SK-N-SH treated with all-trans-retinoic acid at 6 μM for 48 hours (cell line): ENCODE measurements at places on chromosomes 1 and 21.
A peak's percentile ranks its signal among the peaks of the same experiment; 100 is the strongest.

GRCh38 chr21:26077521-26077920 lies 93.0 kb downstream of the APP start:
- ATAC-seq = no peak

- ATAC-seq = peak; percentile 88
Measured at GRCh38 chr1:153422450-153423068, 6.2 kb downstream of the S100A7A start.

- no peak for ATAC-seq
Measured at GRCh38 chr1:241714321-241715218, 62.5 kb downstream of the WDR64 start.

DNA sequence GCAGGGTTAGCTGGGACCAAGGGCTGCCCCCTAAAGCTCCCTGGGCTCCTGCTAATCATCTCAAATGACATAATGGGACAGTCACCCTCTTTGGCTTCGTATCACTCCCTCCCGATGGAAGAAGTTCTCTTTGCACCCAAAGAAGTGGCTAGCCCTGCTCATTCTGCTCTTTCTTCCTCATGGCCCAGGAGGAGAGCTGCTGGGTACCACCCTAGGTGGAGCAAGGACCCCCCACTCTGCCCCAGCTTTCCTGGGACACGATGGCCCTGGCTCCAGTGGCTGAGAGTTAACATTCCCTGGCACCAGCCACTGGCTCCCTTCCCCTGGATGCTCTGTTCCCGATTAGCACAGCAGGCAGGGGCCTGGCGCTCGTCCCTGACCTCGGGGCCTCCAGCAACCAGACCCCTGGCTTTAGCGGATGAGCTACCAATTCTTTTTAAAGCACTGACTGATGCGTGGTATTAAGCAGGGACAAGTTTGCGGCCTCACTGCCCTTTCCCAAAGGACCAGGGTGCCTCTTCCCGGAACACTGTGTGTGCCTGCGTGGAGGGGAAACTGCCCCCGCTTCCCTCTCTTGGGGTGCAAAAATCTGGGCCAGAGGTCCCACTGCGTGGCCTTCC lies 1.2 kb downstream of the MYOM3 start:
- peak; percentile 19; the same call in 1 of the 3 replicates for ATAC-seq

- peak; percentile 8 for ATAC-seq
Measured at GRCh38 chr1:211830055-211830327, 572 bp downstream of the LPGAT1 start.

- no peak for ATAC-seq
Measured at GRCh38 chr1:48003741-48004531, 6.8 kb upstream of the TRABD2B start.

GRCh38 chr1:19390901-19391595 lies 78.9 kb downstream of the SLC66A1 start:
- ATAC-seq = peak; percentile 78

DNA sequence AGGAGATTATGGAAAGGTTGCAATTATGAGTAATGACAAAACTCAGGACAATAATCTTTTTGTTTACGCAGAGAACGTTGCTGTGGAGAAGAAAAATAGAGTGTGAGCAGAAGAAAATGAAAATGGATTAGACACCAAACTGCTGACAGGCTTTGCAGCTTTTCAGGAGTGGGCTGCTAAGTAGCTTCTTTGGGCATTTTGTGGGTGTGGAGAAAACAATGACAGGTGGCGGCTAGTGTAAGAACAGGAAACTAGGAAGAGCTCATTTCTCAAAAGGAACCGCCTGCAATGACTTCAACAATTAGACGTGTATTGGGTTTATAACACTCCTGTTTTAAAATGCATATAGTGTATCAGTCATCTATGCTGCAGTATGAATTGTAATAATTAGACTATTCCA lies 18.3 kb upstream of the PALMD start:
- ATAC-seq = no peak

- ATAC-seq = no peak
Measured at GRCh38 chr21:29078869-29079767, 5.7 kb upstream of the CCT8 start.

GRCh38 chr1:248688527-248689298 lies 13.9 kb downstream of the OR14I1 start:
- no peak for ATAC-seq

- ATAC-seq = no peak
Measured at GRCh38 chr1:198797656-198798055, 158.8 kb downstream of the PTPRC start.

- ATAC-seq = peak; percentile 98
Measured at GRCh38 chr1:183416850-183417771, 1.1 kb downstream of the NMNAT2 start.

DNA sequence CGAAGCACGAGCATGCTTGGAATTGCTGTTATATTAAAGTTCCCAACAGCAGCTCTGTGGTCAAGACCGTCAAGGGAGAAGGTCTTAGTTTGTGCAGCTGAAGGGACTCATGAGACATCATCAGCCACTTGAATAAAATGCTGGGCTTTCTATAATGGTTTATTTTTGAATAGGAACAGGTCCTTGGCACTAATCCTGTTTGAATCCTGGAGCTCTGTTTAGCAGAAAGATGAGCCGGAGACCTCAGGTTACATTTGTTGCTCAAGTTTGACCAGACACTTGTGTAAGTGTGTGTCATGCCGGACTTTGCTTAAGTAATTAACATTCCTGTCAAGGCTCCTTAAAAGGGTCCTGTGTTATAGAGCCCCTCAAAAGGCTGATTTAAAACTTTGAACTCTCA lies 186.5 kb downstream of the ROR1 start:
- no peak for ATAC-seq

- ATAC-seq = no peak
Measured at GRCh38 chr1:77742011-77742555, 17.6 kb downstream of the USP33 start.

GRCh38 chr1:6419397-6419803 lies 319 bp downstream of the HES2 start:
- ATAC-seq = no peak

GRCh38 chr1:50368179-50369007 lies 54.9 kb downstream of the DMRTA2 start:
- peak; percentile 83 for ATAC-seq

- ATAC-seq = no peak
Measured at GRCh38 chr1:186059311-186059710, 315.7 kb downstream of the TPR start.

DNA sequence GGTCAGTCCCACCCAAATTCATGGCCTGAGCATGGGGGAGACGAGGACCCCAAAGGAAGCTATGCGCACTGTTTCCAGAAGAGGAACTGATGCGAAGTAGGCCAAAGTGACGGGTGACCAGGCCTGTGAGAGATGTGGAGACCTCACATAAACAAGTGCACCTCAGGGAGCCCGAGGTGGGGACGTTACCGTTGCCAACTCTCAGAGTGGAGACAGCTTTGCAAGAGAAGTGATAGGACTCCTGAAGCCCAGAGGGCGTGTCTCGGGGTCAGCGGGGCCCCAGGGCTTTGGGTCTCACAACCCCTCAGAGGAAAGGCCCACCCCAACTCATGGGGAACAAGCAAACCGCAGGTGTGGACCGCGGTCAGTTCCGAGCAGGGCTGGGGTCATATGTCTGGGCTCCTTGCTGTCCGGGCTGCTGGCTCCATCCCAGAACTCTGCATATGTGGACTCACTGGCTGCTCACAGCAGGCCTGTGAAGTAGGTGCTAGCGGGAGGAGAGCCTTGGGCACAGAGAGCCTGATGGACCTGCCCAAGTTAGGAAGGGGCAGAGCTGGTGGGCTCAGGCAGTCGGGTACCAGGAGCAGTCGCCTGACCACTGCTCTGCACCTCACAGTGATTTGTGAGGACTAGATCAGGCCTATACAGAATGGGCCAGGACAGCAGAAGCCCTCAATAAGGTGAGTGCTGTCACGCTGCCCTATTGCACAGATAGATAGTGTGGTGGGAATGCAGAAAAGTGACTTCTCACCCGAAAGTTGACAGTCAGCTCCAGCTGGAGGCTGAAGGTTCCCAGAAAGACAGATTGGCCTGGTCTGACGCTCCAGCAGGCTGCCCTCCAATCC lies 26.2 kb downstream of the STUM start:
- no peak for ATAC-seq

GRCh38 chr21:39156024-39156423 lies 27.2 kb downstream of the PSMG1 start:
- no peak for ATAC-seq

- ATAC-seq = no peak
Measured at GRCh38 chr1:43583058-43583457, 52.4 kb downstream of the PTPRF start.

- no peak for ATAC-seq
Measured at GRCh38 chr1:162144853-162145252, 75.4 kb downstream of the NOS1AP start.

- no peak for ATAC-seq
Measured at GRCh38 chr21:27827972-27828371, 861.1 kb upstream of the ADAMTS5 start.

DNA sequence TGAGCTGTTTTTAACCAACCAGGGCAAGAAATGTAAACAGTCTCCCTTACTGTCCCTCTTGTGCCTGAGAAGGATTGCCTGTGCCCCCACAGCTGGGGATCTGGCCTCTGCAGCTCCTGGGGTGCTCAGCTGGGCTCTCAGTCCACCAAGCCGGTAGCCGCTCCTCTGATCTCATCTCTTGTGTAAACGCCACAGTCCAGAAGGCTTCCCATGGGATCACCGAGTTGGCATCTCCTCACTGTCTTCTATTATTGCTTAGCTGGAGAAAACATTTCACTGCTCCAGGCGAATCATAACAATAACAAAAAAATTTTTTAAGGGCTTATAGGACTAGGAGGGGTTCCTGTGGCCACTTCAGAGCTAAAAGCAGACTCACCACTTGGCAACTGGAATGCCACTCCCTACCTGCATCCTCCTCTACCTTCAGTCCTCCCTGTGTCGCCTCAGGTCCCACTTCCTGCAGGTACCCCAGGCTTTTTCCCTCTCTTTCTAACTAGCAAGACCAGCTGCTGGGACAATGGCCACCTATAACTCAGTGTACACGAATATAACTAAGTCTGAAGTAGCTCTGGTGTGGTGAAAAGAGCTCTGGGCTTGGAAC lies 75.8 kb downstream of the ATP1A1 start:
- ATAC-seq = no peak

DNA sequence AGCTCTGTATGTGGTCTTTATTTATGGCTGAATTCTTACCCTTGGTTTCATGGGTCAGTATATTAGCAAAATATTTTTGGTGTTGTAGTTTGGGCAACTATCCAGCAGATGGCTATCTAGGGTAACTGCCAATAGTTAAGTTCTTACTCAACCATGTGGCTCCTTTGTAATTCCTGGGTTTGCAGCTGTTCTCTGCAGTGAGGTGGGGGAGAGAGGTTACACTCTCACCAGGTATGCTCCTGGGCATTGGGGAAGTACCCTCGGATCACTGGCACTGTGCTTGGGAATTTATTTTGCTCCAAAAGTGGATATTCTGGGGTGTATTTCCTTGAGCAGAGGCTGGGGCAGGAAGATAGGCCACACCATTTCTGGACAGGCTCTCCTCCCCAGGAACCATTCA lies 436.7 kb upstream of the TMPRSS15 start:
- ATAC-seq = no peak

DNA sequence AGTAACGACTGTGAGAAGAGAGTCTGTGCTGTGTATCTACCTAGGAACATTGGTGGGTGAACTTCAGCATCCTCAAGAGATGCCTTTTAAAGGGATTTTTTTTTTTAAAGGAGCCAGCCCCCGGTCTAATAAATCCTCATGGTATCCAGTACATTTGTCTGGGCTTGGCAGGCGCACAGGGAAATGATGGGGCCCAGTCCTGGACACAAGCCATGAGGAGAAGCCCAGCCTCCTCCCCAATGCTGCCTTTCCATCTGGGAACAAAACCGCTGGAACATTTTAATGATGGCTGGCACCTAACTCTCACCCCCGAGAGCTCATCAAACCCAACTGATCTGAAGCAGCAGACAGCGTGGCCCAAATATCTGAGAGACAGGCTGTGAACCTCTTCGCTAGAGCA lies 64.2 kb downstream of the ACOT7 start:
- no peak for ATAC-seq

DNA sequence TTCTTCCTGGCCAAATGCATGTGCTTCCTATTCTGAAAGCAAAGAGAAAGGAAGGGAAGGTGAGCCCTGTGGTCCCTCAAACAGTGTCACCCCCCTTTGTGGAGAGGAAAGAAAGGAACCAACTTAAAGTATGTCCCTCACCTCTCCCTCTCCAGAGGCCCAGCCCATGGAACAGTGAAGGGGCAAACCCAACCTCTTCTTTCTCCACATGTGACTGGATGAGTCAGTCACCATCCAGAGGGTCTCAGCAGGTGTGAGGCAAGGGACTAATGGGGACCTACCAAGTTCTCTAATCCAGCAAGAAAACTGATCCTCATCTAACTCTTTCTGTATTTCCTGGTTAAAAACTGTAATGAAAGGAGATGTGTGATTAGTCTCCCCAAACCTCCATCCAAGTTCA lies 145.7 kb downstream of the EDEM3 start:
- no peak for ATAC-seq

DNA sequence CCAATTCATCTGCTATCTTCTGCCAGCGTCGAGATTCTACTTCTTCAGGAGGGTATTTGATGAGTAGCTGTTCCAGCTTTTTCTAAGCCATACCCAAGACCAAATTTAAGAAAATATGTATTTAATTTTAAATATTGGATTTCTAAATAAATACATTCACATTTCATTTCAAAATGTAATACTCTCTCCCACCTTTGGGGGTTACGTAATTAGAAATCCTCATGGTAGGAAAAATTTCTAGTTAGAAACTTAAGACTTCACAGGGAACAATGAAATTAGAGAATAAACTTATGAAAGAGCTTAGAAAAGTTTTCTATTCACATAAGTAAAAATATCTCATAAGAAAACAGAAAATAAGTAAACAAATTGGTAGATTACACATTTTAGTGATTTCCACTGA lies 102.9 kb downstream of the ZZZ3 start:
- ATAC-seq = no peak

GRCh38 chr1:53909946-53910345 lies 16.0 kb downstream of the DIO1 start:
- no peak for ATAC-seq

- ATAC-seq = no peak
Measured at GRCh38 chr1:213381572-213382084, 330.6 kb downstream of the RPS6KC1 start.

DNA sequence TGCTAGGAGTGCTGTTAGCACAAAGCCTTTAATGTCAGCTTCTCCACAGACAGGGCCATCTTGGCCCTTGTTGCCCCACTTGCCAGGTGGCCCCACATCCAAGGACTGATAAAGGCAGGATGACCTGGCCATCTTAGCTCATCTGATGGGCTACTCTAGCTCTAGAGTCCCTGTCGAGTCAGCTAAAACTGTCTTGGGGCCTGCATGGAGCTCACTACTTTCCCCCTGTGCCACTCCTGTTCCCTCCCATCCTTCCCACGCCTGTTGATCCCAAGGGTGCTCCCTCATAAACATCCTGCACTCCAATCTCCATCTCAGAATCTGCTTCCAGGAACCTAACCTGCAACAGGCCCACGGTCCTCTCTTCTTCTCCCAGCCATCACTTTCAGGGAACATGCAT lies 652 bp upstream of the GPX7 start:
- no peak for ATAC-seq

- ATAC-seq = peak; percentile 34
Measured at GRCh38 chr1:157155658-157156057, 17.5 kb upstream of the ETV3 start.

- peak; percentile 31 for ATAC-seq
Measured at GRCh38 chr1:70140894-70141293, 64.5 kb downstream of the LRRC40 start.
